Activated CD4-positive, alpha-beta T cell treated with anti-CD3 and anti-CD28 coated beads, Interleukin-10, Interleukin-2, amounts not matched to agents 100 ng/mL and 50 ng/mL, durations not matched to agents 16 hours and 8 hours (primary cell): ENCODE measurements at places on chromosomes 4 and X.

GRCh38 chr4:96175871-96176270 lies 336.0 kb downstream of the PDHA2 start:
- no peak for DNase-seq

DNA sequence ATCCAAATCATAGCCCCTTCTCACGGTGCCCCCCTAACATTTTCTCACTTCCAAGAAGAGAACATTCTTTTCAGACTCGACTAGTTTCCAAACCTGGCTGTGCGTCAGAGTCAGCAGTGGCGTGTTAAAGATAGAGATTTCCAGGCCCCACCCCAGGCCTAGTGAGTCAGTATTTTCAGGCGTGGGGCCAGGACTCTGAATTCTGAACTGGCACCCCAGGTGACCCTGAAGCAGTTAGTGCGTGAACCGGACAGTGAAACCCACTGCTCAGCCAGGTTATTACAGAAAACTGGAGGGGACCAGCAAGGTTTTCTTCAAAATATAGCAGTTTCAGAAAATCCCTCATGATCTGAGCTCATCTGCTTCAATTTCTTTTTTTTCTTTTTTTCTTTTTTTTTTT lies 35.0 kb upstream of the BCOR start:
- no peak for DNase-seq

DNA sequence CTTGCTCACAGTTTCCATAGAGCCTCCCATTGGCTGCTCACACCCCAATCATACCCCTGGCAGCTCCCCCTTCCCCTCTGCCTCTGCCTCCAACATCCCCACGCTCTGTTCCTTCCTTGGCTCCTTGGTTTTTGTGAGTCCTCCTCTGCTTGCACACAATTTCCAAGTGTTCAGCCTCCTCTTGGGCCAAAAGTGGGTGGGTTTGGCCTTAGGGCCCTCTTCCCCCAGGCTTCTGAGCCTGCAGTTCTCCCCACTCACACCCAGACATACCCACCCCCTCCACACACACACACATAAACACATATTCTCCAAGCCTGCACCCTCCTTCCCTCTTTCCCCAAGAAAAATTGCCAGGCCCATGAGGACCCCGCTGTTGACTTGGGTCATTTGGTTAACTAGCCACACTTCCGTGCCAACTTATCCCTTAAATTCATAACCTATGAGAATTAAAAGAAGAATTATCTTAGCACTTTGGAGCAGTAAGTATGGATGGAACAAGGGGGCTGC lies 4.5 kb downstream of the APLN start:
- DNase-seq, result no peak

GRCh38 chr4:10625131-10625530 lies 59.4 kb downstream of the CLNK start:
- no peak for DNase-seq

DNA sequence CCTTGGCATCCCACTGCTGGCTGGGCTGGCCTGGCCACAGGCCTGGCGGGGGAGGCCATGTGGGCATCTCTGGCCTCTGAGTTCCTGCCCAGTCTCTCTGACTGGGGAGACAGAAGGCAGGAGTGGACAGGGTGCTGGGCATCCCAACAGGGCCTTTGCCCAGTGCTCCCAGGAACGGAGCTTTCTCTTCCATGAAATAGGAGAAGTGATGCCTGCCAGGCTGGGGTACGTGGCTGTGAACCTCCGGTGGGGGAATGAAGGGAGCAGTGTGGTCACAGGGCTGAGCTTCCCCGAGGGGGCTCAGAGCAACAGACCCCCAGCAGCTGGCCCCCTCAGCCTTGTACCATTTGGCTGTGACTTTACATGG lies 40.4 kb upstream of the HMX1 start:
- no peak for DNase-seq

GRCh38 chr4:123996718-123997510 lies 600.3 kb downstream of the SPRY1 start:
- no peak for DNase-seq

GRCh38 chr4:48033825-48034413 lies 17.3 kb downstream of the NIPAL1 start:
- peak; percentile 57 for DNase-seq

DNA sequence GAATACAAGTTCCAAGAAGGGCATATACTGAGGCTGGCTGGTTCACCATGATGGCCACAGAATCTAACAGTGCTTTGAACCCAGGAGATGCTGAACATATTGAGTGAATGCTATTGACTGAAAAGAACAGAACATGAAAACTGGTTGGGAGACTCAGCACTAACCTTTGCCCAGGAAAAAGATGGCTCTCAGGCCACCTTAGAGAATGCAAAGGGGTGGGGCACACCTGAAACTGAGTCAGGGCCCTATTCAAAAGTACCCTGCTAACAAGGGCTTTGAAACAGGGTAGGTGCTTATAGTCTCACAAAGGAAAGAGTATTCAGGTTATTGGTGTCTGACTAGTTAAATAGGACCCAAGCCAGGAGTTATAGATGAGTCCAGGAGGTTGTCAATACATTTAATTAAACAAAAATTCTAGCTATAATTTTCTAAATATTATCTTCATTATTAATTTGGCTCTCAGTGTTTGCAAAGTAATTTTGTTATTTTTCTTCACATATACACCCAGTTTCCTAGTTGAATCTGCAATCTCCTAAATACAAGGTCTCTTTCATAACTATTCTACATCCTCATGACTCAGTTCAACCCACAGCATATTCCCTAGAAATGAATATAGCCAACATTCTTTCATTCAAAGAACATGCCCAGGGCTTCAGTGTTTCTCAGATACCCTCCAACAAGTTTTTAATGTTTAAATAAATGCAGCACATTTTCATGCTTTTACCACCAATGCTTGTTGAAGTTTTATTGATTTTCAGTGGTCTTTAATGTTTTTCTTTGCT lies 144.2 kb upstream of the RAPGEF2 start:
- DNase-seq, result no peak

- DNase-seq, result peak; percentile 30
Measured at GRCh38 chr4:1604706-1605205, 79.4 kb downstream of the FAM53A start.

DNA sequence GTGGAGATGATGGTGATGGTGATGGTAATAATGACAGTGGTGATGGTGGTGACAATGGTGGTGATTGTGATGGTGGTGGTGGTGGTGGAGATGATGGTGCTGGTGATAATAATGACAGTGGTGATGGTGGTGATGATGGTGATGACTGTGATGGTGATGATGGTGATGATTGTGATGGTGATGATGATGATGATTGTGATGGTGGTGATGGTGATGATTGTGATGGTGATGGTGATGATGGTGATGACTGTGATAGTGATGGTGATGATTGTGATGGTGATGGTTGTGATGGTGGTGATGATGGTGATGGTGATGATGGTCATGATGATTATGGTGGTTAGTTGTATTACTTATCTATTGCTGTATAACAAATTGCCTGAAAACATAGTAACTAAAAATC lies 108.9 kb upstream of the NKX1-1 start:
- no peak for DNase-seq

DNA sequence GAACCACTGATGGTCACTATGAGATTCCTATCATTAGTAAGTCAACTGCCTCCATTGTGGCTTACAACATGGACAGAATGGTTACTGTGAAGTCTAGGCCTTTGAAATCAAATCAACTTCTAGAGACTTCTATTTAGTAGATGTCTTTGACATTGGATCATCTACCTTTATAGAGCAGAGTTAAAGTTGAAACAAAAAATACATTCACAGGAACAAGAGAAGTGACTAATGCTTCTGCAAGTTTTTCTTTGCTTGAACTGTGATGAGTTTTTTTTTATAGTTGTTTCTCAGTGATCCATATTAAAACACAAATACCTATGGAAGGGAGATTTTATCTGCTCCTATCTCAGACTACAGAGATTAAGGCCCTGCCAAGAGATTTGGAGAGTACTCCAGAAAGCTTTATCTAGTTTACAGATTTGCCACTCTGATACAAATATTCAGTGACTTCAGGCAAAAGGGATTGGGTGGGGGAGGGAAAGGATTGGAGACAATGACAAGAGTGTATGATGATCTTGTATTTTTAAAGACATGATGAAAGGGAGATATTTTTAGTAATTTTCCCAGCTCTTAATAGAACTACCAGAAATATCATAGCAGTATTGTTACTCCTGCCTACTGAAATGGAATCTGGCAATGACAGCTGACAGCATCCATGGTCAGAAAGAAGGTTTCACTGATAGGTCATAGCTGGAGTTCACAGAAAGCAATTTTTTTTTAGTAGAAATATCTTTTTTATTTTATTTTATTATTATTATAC lies 16.0 kb upstream of the EPGN start:
- no peak for DNase-seq

DNA sequence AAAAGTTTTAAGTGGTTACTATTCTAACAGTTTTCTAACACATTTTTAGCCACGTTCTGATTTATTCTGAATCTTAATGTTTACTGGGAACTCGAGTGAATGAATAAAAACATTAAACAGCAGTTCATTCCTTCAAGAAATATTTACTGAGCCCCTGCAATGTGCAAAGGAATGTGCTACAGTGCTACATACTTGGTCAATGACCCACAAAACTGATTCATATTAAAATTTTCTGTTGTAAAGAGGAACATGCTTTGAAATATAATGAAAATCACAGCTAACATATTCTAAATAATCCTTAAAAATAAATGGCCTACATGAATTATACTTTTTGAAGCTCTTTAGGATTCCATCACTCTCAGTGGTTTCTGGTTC lies 78.7 kb downstream of the ARAP2 start:
- DNase-seq, result no peak

GRCh38 chr4:45345558-45345957 lies 619.2 kb upstream of the GNPDA2 start:
- no peak for DNase-seq

DNA sequence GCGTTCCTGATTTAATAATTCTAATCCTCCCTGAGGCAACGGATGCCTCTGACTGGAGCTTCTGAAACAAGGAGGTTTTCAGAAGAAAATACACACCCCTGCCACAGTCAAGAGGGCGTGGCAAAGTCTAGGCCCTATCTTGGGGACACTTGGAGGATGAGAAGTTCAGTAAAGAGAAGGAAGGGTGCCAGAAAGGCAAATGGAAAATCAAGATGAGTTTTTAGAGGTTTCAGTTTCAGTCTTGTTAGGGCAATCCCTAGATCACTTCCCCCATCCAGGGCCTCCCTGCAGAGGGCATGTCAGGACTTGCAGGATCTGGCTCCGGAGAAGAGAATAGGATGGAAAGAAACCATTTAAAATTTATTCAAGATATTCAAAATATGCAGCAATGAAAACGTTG lies 28.5 kb upstream of the FGF2 start:
- no peak for DNase-seq

GRCh38 chrX:150352114-150352513 lies 11.0 kb upstream of the MAMLD1 start:
- DNase-seq, result no peak

DNA sequence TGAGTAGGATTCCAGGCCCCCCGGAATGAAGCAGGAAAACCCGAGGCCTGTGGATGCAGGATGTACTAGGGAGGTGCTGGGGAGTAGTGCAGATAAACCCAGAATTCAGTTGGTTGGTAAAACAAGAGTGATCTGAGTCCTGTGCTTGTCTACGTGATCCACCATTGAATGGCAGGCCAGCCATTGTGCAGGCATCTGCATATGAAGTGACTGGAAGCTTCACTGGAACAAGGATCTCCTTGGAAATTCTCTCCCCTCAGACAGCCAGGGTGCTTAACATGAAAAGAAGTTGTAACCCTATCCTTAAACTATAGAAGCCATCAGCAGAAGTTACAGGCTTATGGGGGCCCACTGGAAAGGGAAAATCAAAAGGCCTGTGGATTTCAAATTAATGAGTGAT lies 656 bp upstream of the GSPT2 start:
- no peak for DNase-seq

DNA sequence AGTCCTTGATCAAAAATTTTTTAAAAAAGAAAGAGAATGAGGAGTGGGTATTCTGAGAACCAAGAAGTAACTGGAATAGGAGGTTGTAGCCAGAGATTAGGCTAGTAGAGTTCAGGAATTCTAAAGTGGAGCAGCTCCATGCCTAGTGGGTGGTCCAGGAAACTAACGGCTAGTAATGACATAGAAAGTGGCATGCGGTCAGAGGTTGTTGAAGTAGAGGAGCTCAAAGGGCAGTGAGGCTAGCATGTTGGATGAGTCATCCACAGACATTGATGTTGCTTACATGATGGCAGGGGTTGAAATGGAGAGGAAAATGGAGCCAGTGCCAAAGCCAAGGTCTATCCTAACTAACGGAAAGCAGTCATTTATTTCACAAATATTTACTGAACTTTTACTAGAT lies 42.1 kb downstream of the TEX13B start:
- DNase-seq, result no peak

DNA sequence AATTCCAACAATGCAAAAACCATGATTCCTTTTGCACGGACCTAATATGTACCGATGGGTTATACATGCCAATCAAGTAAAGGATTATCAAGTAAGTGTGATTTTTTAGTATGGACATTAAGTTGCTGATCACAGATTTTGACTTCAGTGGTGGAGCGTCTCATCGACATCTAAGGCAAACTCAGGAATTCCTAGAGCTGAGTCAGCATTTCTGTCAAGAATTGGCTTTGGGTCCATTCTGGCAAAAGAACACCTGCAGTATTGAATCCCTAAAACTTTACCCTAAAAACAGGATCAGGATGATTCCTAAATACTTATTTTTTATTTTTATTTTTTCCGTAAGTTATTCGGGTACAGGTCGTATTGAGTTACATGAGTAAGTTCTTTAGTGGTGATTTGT lies 83.6 kb downstream of the HPGD start:
- DNase-seq, result no peak

- no peak for DNase-seq
Measured at GRCh38 chr4:13778367-13778766, 150.8 kb upstream of the BOD1L1 start.

DNA sequence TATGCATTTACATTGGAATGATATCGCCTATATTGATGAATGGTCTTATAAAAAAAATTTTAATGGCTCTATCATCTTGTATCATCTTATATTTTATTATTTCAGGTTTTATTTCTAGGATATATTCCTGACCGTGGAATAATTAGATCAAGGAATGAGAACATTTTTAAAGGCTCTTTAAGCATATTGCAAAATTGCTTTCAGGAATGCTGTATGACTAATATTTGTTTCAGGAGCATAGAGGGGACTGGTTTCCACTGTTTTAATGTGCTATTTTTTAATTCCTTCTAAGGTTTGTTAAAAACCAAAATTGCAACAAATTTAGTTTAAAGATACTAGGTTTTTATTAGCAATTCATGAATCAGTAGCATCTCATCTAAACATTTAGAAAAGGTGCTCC lies 120.2 kb downstream of the BMPR1B start:
- DNase-seq, result no peak

GRCh38 chr4:109916027-109916409 lies 3.3 kb downstream of the EGF start:
- peak; percentile 46 for DNase-seq
